GM23248 (cell line): ENCODE measurements at places on chromosomes 16 and 17.

- DNase-seq = no peak
Observed at GRCh38 chr17:28796062-28796461, 46.5 kb downstream of the FAM222B start.

GRCh38 chr17:78258323-78259191 is 27.1 kb downstream of the TMEM235 start:
- peak; percentile 13 for DNase-seq

DNA sequence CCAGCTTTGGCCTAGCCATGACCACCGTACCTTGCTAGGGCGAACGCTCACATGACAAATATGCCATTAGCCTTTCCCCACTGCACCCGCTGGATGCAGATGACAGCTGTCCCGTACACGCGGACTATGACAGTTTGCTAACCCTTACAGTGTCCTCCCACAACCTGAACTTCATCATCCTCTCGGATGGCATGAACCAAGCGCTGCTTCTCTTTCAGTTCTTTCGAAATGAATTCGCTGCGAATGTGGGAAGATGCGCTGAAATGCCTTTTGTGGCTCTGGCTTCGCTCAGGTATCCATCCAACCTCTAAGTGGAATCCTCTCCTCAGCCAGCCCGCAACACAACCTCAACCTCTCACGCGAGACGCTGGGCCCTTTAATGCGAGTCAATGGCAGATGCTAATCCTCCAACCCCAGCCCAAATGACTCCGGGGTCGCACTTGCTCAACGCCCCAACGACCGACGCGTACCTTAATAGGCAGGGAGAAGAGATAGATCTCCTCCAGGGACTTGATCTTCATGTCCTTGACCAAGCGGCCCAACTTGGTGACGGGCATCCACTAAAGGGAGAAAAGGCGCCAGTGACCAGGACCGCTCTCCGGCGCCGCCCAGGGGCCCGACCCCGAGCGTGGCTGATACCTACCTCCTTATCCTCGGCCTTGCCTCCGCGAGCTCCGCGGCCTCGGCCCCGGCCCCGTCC is 670 bp downstream of the RPS2 start:
- peak; percentile 58 for DNase-seq

- DNase-seq = no peak
Observed at GRCh38 chr16:17552351-17552750, 81.6 kb upstream of the XYLT1 start.
